Activated B cell treated with CpG ODN at 0.5 μM for 24 hours (primary cell): ENCODE measurements at places on chromosomes 16 and 17.
A peak's percentile ranks its signal among the peaks of the same experiment; 100 is the strongest.

DNA sequence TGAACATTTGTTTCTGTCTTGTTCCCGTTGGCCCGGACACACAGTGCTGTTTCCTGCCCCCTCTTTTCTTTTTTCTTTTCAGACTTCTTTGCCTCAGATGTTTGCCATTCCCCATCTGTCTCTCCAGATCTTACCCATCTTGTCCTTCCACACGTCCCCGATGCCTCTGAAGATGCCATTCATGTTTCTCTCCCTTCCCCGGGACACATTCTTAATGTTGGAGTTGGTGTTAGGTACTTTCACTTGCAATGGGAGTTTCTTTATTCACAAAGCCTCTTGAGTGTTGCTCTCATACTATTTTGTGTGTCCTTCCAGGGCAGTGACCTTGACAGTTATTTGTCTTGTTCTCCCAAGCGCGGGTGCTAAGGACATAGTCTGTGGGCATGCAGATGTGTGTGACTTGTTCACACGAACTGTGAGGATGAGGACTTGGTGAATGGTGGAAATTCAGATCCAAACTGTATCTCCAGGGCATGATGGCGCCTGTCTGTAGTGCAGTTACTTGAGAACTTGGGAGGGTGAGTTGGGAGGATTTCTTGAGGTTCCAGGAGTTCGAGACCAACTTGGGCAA is 8.3 kb downstream of the SEC14L1 start:
- no peak for DNase-seq

DNA sequence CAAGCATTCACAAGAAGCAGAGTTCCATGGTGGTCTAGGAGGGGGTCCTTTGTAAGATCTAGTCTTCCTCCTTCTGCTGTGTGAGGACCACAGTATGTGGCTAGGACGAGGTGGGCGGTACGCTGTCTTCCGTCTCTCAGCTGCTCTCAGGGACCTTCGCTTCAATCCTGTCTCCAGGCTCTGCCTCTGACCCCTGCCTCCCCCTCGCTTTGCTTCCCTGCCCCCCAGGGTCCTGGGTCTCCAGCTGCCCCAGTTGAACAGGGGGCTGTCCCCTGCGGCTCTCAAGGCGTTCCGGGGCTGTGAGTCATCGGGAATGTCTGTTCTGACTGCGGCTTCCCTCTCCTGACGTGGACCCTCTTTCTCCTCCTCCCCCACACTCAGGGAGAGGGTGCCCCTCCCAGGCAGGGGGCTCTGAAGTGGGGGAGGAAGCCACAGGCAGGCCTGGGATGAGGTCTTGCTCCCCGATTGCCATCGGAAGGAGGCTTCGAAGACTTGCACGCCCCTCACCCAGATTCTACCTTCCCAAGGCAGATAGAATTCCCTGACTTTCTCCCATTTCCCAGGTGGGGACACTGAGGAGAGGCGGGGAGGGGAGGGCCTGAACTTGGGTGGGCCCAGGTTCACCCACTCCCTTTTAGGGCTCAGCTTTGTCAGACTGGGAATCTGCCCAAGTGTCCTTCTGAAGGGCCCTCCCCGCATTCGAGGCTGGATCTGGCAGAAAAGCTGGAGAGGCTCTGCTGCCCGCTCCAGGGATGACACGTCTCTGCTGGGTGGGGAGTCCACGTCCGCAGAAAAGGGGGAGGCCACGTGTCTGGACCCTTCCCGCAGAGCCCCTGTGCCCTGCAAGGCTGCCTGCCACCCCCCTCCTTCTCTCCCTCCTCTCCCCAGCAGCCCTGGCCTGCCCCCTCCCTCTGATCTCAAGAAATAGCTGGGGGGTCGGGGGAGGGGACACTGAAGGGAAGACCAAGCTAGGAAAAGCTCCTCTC is 9.1 kb upstream of the COL1A1 start:
- no peak for DNase-seq

GRCh38 chr17:3647769-3648555 is 11.4 kb downstream of the CTNS start:
- no peak for DNase-seq

GRCh38 chr17:40605306-40605705 is 40.0 kb upstream of the CCR7 start:
- DNase-seq: no peak

DNA sequence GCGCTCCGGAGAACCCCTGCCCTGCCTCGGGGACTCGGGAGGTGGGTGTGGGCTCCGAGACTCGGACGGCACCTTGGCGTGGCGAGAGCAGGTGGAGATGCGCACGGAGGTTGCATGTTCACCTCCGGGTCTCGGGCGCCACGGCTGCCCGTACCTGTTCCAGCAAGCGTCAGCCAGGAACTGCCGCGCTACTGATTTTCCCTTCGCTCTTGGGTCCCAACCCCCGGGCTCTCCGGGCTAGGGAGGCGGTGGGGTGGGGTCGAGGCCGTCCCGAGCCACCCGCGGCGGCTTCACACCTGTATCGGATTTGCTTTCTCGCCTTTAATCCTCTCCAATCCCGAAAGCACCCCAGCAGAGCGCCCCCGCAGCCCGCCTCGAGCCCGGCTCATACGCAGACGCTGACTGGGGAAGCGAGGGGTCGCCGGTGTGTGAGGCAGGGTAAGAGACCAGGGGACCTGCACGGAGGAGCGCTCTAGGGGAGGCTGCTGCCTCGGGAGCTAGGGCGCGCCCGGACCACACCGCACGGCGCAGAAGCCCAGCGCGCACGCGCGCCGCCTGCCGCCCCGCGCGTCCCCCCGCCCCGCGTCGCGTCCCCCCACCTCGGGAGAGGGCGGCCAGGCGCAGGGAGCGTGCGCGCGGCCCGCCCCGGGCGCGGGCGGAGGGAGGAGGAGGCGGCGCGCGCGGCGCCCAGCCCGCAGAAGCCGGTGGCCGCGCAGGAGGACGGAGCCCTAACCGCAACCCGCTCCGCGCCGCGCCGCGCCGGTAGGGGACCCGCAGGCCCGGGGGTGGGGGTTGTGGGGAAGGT is at the start of gene DUSP14:
DUSP14 (plus strand) TSS at position 695 of the 805 bp plus-strand sequence. CDS start 22,382 bp downstream, outside the sequence.
- DNase-seq: peak; percentile 79

- DNase-seq: no peak
These were observed 93.0 kb upstream of the NETO2 start for GRCh38 chr16:47236716-47237115.

- DNase-seq: no peak
These were observed 174.6 kb upstream of the RPH3AL start for GRCh38 chr17:527247-527646.

- peak; percentile 47 for DNase-seq
These were observed 5.7 kb upstream of the BANP start for GRCh38 chr16:87945351-87946042.

DNA sequence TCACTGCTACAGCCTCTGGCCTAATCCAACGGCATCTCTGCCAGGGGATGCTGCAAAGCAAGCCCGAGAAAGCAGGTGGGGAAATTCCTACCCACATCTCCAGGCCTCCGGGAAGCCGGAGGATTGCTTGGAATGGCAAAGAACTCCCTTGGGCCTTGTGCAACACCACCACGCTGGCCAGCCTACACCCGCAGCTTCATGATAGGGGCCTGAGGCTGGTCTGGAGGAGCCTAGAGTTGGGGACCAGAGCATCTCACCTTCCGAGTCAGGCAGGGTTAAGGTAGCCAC is 20.3 kb downstream of the GGA3 start:
- DNase-seq: no peak

DNA sequence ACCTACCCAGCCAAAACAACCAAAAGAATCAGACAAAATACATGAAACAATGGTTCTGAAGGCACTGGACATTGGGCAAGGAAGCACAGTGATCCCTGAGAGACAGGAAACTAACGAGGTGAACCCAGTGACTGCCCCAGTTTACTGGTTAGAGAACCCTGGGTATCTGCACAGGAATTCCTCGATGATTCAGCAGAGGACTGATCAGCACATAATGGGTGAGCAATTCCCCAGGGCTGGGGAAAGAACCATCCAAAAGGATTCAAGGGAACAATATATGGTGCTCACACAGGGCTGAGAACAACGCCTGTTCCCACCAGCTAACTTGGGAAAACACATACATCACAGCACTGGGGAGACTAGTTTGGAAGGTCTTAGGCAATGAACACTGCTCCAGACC is 167.2 kb downstream of the PARN start:
- no peak for DNase-seq
